ENCODE measurements at places on chromosomes 7 and 10. TPM values are rescaled to one million over a fixed set of nuclear protein-coding genes. Genes with fewer than 3 reads are reported as not detected.

GRCh38 chr7:68461430-68461829, 1136.8 kb upstream of the AUTS2 start:
- no peak for DNase-seq

GRCh38 chr7:35831208-35831607, 30.4 kb downstream of the SEPTIN7 start:
- no peak for DNase-seq

- no peak for DNase-seq
Observed at GRCh38 chr7:154789404-154789803, 213.5 kb downstream of the PAXIP1 start.

DNA sequence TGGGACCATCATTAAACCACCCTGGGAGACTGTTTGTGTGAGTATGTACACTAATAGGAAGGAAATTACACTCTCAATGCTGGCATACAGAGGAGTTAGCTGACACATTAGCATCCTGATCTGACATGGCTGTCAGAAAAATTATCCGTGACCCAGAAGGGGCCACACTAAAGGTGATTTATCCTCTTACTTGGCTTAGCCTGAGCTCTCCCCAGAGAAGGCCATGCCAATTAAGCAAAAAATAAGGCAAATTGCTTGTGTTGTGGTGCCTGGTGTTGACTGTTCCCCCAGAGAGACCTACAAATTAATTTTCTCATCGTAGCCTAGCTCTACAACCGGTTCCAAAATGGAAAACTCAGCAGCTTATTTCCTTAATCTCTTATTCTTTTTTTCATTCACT, 992.3 kb downstream of the KCNMA1 start:
- no peak for DNase-seq

- DNase-seq: no peak
Observed at GRCh38 chr10:52956861-52957260, 184.3 kb upstream of the MBL2 start.

- DNase-seq: no peak
Observed at GRCh38 chr7:103793614-103794013, 195.8 kb downstream of the RELN start.

DNA sequence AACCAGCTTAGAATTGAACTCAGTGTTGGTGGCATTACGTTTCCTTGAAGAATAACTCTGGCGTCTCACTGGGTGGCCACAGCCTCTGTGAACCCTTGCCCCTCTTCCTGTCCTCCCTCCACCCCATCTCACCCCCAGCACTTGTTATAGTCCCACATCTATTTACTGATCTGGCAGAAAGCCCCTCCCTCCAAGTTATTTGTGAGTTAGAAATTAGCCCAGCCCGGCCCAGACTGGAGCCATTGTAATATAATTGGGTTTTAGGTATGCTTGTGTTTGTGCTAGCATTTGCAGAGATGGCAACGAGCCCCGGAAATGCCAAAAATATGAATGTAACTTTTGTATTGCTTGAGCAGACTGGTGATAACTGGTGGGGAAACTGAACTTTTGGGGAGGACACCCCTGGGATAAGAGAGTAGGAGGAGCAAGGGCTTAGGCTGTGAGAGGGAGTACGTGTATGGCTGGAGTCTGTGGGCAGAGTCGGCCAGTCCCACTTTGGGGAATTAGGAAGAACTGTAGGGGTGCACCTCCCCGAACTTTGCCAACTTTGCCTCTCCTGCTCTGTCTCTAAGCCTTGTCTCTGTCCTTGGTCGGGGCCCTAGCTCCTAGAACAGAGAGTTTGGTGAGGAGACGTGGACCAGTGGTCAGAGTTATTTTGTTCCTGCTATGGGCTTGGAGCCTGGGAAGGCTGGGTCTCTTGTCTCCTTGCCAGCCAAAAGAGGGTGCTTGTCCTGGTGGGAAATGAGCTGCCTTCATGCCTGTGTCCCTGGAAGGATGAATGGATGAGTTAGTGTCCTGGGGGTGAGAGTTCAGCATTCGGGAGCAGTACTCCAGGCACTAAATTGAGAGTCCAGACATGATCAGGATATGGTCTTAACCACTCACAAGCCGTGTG, 19.3 kb upstream of the TRIM8 start:
- DNase-seq: no peak

DNA sequence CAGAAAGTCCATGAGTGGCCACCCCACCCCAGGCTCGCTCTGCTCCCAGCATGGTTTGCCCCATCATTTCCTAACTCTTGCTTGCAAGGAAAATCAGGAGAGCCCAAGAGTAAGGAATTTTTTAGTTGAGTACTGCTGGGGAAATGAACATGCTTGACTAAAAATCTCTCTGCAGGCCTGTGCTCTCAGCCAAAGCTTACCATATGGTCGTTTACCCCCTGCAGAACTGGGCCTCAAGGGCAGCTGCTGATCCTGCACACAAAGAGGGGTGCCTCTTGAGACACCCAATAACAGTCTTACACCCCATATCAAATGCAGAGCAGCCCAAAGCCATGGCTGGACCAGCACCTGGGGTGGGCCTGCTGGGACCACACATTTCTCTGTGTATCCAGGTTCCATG, 183.2 kb downstream of the CXCL12 start:
- no peak for DNase-seq

DNA sequence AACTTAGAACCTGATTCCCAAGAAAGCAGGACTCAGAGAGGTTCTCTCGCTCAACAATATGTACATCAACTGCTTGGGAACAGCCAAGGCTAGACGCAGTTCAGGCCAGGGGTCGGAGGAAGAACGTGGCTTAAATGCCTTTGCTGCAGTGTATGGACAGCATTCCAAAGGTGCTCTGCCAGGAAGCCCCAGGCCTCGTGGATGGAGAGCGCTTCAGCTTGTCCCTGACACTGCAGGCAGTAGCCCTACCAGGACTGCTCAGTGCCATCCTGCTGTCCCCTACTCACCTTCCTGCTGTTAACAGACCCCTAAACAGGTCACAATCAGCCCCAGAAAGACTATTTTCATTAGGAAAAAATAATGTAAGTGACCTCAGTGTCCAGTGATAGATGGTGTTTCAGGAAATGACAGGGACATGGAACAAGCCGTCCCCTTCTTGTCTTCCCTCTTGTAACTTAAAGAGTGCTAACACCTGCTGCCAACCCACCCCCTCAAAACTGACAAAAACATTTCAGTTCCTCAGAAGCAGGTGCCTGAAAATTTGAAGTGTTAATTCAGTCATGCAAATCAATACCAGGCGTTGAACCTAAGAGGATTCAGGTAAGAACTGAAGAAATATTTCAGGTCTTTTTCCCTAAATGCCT, 16.5 kb downstream of the CREB3L2 start:
- no peak for DNase-seq

DNA sequence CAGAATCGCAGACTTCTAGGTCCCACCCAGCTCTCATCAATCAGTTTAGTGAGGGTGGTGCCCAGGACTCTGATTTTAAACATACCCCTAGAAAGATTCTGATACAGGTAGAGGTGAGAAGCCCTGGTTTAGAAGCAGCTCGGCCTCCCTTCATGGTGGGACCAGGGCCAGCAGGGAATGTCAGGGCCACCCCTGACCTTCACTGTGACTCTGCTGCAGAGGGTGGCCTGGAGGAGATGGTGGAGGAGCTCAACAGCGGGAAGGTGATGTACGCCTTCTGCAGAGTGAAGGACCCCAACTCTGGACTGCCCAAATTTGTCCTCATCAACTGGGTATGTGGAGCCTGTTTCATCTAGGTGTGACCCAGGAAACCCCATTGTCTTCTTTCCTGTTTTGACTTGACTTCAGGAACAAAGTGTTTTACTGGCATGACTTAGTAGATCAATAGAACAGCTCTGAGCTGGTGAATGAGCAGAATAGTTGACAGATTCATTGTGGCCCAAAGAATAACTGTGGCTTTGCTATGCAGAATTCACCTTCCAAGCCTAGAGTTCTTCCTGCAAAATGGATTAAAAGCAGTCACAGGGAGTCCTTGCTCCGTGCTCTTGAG, 7.2 kb downstream of the DBNL start:
- no peak for DNase-seq

DNA sequence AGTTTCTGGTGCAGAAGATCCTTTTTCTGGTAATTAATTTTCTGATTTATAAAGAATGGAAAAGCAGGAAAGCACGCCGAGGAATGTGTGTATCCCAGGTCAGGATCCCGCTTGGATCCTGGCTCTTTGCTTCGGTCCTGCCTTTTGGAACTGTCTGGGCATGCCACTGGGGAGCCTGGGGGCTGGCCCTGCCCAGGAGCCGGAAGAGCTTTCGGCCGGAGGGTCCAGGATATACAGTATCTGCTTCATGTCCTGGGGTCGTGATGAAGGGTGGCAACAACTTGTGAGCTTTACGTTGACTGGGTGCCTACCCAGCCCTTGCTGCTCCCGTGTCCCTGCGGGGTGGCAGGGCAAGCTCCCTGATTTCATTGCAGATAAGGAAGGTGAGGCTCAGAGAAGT, 2.4 kb downstream of the SH2D4B start:
- DNase-seq: no peak

DNA sequence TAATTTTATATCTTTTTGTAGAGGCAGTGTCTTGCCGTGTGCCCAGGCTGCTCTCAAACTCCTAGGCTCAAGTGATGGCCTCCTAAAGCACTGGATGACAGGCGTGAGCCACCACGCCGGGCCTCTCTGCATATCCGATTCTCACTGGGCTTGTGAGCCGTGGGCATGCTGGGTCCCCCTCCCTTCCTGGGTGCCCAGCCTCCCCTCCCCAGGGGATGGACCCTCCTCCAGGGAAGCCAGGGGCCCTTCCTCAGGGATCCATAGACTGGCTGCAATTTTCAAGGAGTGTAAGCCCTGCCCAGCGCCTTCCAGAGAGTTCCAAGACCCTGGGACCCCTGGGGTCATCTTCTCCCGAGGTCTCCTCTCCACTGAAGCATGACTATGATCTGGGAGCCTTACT, 23.7 kb upstream of the ELFN1 start:
- DNase-seq: no peak

- DNase-seq: no peak
Observed at GRCh38 chr7:79529881-79530235, 76.4 kb upstream of the MAGI2 start.

DNA sequence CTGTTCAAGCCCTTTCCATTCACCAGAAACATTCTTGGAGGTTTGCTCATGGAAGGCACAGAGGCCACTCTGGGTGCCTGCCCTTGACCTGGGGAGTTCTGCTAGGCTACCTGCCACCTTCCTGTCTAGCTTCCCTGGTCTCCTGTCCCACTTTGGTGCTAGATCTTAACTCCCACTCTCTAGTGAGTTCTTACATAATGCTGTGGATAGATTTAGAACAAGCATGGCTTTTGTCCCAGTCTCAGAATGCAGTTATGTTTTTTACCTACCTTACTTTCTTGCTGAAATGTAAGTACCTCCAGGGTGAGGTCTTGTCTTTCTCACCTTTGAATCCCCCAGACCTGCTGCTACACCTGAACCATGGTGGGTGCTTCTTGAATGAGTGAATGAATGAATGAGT, 1252.3 kb downstream of the TYW1 start:
- DNase-seq: no peak

DNA sequence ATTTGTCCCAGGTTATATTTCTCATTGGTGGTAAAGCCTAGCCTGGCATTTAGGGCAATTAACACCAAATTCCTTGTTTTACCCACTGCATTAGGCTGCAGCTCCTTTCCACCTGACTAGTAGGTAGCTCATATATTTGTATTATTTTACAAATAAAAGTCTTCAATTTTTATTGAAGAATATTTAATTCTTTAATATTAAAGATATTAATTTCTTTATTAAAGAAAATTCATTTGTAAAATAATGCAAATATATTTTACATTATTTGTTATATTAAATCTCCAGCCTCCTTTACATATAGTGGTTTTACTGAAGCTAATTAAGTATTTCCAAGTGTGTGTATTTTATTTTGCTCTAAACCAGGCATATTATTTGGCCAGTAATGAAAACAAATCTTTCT, 361.2 kb downstream of the GPR158 start:
- DNase-seq: no peak

DNA sequence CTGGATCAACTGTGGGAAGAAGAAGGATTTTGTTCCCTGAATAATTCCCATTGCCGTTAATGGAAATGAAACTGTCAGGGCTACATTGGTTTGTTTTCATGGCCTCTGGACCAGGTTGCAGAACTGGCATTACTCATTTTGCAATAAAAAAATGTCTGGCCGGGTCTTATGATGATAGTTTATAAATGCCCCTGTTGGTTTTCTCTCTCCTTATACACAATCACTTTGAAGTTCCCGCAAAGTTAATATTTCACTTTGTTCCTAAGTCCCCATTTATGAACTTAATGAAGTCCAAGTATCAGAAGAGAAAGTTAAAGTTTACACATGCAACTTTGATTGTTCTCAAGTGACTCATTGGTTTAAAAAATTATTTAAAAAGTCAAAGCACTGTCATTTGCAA, 150.7 kb upstream of the PRR15 start:
- no peak for DNase-seq

DNA sequence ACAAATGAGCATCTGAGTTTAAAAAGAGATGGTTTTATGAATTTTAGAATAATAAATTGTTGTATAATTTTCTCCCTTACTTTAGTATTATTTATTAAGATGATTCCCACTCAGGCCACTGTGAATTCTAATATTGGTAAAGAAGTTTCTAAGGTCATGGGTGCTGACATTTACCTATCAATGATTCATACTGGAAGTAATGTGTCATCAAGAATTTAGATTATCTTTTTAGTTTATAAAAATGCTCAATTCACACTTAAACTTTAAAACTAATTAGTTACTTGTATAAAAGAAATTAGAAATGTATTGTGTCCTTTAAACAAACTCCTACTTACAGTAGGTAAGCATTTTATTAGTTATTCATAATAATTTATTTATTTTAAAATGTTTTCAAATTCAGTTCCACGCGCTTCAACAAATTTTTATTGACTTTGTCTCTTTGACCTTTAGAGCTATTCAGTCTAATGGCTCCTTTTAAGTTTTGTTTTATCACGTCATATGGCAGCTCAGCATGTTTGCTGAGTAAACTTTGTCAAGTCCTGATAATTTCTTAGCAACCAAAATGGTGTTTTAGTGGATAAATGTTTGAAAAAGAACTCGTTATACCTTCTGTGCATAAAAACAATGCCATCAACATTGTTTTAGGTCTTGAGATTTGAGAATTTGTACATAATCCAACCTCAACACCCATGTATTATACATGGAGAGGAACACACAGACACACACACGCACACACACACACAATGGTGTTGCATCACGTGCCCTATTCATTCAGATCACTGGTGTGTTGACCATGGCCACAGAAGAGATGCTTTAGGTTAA, 15.1 kb upstream of the MRC1 start:
- DNase-seq: no peak

- no peak for DNase-seq
Observed at GRCh38 chr10:100836891-100837290, 75.9 kb upstream of the SLF2 start.

The TMEM176B gene
- total RNA-seq: 0.31 TPM

The CAV1 gene
- 496 TPM for total RNA-seq

The ADIRF gene
- 14.8 TPM for total RNA-seq

The GSTO1 gene
- 134 TPM for total RNA-seq

The RAB19 gene
- 0.92 TPM for total RNA-seq

The GJD4 gene
- total RNA-seq: not detected

The PRKAR1B gene
- total RNA-seq: 62.0 TPM

Data from Panc1 (cell line).